ENCODE measurements at places on chromosomes 7 and 10.

- DNase-seq, result no peak
Measured at GRCh38 chr7:4700577-4701235, 18.6 kb downstream of the FOXK1 start.

GRCh38 chr7:68309806-68310205, 1288.5 kb upstream of the AUTS2 start:
- DNase-seq, result no peak

DNA sequence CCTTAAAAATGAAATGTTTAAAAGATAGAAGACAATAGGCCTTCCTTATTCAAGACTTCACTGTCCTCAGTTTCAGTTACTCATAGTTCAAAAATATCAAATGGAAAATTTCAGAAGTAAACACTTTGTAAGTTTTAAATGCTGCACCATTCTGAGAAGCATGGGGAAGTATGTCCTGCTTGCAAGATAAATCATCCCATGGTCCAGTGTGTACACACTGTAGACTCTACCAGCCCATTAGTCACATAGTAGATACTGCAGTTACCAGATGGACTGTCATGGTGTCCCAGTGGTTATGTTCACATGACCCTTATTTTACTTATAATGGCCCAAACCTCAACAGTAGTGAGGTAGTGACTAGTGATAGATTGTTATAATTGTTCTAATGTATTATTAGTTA, 69.5 kb downstream of the PTPN12 start:
- DNase-seq, result no peak

- no peak for DNase-seq
Measured at GRCh38 chr10:102261196-102261595, 15.9 kb downstream of the GBF1 start.

GRCh38 chr10:79335470-79336235, 11.6 kb upstream of the PPIF start:
- no peak for DNase-seq

DNA sequence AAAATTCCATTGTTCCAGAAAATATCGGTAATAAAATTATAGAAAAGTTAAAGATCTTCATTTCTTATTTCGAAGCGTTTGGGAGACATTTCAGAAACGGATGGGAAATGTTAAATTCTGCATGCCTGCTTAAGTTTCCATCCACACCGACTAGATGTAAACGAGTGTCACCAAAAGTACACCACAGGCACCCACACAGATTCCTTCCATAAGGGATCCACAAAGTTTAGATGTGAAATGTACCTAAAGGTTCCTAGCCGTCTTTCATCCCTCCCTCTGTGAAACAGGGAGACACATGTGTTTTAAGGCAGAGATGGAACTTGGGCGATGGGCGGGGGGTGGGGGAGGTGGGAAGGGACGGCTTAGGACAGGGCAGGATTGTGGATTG, 621 bp upstream of the CAV1 start:
- DNase-seq, result no peak

DNA sequence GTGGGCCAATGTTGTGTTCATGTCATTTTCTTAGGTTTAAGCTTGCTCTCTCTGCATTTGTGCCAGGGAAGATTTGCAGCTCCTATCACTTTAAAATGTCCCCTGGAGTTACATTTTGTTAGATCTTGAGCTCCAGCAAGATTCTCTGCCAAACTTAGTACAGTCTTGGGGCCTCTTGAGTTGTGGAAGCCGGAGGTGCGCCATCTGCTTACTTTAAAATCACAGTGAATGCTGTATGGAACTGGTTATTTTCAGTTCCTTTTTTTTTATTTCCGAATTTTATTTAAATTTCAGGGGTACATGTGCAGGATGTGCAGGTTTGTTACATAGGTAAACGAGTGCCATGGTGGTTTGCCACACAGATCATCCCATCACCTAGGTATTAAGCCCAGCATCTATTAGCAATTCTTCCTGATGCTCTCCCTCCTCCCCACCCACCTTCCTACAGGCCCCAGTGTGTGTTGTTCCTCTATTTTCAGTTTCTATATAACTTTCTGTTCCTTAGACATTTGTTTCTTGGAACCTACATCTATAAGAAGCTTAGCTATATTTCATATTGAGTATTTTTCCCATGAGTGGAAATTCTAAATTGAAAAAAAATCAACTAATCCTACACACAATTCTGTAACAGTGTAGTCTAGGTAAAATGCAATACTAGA, 114.4 kb upstream of the CREB5 start:
- peak; percentile 76 for DNase-seq

DNA sequence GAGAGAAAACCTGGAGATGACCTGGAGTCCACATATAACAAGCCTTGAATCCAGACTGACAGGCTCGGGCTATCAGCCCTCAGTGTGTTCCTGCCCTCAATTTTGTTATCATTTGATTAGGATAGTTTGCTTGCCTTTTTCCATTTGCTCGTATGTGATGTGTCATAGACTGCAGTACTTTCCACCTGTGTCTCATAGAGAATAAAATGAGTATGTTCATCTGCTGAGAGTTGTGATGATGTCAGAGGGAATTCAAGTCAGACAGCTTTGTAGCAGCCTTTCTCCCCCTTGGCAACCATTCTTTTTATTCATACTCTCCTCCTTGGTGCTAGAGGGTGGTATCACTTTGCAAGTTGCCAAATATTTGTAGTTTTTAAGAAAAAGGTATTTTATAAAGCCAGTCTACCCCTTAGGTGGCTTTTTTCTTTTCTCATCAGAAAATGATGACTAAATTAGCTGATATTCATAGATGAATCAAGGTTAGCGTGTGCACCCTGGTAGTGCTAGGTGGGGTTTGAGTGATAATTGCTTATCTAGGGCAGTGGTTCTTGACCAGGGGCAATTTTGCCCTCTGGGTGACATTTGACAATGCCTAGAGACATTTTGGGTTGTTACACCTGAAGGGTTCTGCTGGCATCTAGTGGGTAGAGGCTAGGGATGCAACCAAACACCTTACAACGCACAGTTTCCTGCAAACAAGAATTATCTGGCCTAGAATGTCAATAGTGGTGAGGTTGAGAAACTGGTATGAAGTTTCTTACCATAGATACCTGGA, 5.4 kb downstream of the SGPL1 start:
- DNase-seq, result peak; percentile 11

DNA sequence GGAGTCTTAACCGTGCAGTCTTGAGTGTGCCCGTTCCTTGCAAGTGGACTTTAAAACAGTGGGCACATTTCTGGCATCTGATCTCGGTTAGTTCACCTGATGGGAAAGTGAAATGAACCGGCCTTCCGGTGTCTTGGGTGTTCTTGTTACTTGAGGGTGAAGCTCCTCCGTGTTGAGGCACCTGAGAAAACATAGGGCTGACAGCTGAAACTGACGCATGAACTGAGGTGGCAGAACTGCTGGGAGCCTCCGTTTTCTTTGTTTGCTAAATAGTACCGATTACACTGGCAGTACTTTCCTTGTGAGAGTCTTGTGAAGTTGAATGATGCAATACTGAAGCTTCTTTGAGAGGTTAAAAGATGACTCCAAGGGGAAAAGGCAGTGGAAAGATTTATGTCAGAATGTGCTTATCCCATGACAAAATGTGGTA, 62.8 kb upstream of the SAMD8 start:
- no peak for DNase-seq

DNA sequence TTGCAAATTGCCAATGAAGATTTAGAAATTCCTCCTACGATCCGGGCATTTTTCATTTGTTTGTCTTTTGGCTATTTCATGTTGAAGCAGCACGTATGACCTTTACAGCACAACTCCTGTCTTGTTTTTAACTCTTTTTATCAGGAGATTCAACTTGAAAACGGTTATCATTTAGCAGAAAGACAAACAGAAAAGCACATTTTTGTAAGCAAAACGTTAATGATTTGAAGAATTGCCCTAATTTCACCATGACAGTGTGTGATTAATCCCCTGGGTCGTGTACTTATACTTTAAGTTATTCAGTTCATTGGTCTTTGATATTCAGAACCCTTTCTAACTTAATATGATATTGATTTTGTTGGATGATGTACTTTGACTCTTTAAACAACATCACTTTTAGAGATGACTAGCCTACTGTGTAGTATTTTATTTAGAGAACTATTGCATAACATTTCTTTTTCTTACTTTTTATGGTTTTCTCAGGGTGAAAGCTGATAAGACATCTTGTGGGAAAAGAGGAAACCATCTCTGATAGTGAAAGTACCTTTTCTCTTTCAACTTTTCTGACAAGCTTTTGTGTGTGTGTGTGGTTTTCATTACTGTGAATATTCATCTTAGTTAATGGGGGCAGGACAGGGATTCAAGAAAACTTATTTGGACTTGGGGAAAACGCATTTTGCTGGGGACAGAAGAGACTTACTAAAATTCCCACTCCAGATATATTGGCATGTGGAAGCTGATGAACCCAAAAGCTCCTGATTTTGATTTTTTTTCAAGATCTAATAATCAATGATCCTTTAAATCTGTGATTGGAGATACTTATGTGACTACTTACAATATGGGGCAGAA, 8.1 kb downstream of the HHEX start:
- no peak for DNase-seq

GRCh38 chr10:109174526-109174925, 748.8 kb downstream of the XPNPEP1 start:
- DNase-seq, result no peak

GRCh38 chr7:110827287-110827855, 263.6 kb upstream of the LRRN3 start:
- no peak for DNase-seq

- no peak for DNase-seq
Measured at GRCh38 chr7:122256046-122256445, 48.5 kb downstream of the FEZF1 start.

DNA sequence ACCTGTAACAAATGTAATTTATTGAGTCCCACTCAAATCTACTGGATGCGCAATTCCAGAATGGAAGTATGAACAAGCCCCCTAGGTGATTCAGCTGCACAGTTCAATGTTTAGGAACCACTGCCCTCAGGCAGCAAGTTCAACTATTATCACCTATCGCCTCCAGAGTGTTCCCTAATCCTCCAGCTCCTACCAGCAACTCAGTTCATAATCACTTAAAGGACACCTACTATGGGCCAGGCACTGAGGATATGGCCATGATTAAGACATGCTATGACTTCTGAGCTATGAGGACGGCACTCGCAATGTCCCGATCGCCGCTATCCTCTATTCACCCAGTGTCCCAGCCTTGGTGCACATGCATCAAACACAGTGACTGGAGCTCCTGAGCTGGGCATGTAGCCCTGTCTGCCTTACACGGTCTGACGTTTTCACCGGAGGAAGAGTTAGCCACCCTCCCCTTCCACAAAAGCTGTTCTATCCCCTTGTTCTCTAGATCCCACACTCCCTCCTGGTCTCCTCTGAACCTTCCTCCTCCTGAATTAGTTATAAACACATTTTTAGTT, 22.3 kb downstream of the RHEB start:
- no peak for DNase-seq

DNA sequence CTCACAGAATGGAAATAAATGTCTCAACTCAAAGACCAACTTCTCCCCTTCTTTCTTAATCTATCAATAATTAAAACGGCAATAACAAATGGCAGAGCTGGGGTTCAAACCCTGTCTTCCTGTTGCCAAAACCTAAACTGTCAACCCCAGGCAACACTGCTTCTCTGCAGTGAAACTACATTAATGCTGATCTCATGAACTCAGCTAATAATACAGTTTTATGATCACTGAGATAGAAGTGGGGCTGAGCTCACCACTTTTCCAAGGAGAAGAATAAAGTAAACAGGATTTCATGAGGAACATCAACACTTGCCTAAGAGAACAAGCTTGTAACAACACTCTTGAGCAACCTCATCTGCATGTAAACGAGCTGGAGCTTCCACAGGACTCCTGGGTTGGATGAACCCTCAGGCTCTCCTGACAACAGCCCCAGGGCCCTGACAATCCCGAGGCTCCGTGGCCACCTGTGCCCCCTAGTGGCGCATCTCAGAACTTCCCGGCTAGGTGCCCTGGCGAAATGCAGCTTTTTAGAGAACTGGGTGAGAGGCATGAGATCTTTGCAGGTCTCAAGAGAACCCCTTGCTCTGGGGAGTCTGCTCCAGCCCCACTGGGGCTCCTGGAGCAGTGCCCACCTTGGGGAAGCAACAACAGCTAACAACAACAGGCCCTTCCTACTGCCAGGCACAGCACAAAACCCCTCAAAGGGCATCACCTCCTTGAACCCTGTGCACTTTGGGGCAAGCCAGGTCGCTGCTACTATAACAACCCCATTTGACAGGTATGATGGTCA, 169.3 kb downstream of the SH3PXD2A start:
- peak; percentile 73 for DNase-seq

GRCh38 chr7:12573885-12574284, 3.4 kb downstream of the SCIN start:
- DNase-seq, result no peak

- no peak for DNase-seq
Measured at GRCh38 chr10:92761571-92761970, 71.8 kb downstream of the HHEX start.

GRCh38 chr10:124745673-124746072, 1.5 kb upstream of the FAM53B start:
- peak; percentile 75 for DNase-seq

DNA sequence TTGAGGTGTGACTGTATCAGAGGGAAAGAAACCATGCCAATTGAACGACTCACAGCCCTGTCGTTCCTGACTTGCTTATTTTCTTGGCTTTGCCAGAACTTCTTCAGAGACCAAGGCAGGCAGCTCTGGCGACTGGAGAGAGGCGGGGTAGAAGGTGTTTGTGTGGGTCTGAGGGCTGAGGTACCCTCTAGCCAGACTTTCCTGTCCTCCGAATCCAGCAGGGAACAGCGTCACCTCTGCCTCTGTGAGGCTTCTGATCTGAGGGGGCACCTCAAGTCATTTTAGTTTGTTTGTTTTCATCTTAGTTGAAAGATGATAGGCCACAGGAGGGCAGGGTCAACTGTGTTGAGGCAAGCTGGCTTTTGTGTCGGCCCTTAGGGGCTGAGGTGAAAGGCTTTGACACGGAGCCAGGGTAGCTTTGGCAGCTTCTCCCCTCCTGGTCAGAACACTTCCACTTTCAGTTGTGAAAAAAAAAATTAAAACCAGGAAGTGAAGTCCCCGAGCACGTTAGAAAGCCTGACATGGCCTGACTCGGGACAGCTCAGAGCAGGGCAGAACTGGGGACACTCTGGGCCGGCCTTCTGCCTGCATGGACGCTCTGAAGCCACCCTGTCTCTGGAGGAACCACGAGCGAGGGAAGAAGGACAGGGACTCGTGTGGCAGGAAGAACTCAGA, 1.9 kb downstream of the ACSL5 start:
- peak; percentile 80 for DNase-seq

DNA sequence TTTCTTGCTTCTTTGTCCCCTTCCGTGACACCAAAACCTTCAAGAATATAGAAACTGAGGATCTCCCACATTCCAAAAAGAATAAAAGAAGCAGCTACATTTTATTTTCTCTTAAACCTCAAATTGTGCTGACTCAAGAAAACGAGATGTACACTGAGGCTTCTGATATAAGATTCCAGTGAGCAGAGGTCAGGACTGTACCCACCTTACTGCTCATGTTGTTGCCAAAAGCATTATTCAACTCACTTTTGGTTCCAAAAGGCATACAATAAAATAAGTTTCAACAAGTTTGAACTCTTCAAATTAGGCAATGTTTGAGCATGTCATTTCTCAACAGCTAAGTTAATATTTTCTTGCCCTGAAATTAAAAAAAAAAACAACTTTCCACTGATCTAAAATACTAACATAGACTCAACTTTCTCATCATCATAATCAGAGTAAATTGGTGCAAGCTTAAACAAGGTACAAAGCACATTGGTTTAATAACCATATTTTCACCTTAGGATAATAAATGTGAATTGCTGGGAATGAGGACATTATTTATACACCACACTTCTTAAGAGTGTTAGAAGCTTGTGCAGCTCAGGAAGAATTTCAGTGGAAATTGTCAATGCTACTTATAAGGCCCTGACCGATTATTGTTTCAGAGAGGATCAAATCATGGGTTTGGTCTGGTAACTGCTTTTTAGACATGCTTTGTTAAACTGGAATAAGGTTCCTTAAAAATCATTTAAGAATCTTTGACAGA, 629.0 kb upstream of the IGFBP3 start:
- no peak for DNase-seq
